ENCODE measurements at places on chromosomes 2 and 18. TPM values are rescaled to one million over a fixed set of nuclear protein-coding genes. Genes with fewer than 3 reads are reported as not detected.

RAX gene
- total RNA-seq = not detected

RESP18 gene
- not detected for total RNA-seq

ARMC9 gene
- 8.9 TPM for total RNA-seq

ELOA2 gene
- total RNA-seq = not detected

FAM110C gene
- total RNA-seq = 0.62 TPM

TRAPPC12 gene
- 60.8 TPM for total RNA-seq

ABCG8 gene
- not detected for total RNA-seq

FHOD3 gene
- 23.1 TPM for total RNA-seq

L3MBTL4 gene
- total RNA-seq = 1.2 TPM

CCBE1 gene
- not detected for total RNA-seq

POTEC gene
- total RNA-seq = not detected

DQX1 gene
- not detected for total RNA-seq

Measured in NCI-H460 (cell line).